ENCODE measurements at places on chromosomes 5 and 9.

- no peak for DNase-seq
Observed at GRCh38 chr5:8719796-8720195, 826.1 kb downstream of the SEMA5A start.

GRCh38 chr9:13069498-13069897 lies 210.0 kb downstream of the MPDZ start:
- no peak for DNase-seq

DNA sequence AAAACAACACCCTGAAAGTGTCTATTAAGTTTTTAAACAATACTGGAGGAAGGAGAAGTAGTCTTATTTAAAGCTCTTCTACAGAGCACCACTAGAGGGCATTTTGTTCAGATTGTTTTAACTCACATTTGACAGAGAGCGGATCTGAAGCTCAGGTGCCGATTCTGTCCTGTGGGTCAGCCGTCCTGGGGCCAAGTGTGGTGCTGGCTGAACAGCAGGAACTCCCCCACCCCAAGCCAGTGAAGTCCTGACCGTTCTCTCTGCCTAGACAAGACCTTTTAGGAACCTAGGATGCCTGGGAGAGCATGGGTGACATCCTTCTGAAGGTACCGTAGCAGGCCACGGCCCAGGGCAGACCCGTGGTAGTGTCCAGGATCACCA lies 3.9 kb downstream of the EXOC3 start:
- peak; percentile 58 for DNase-seq

GRCh38 chr5:116320486-116320885 lies 235.7 kb downstream of the COMMD10 start:
- DNase-seq, result no peak

- no peak for DNase-seq
Observed at GRCh38 chr9:125387861-125388524, 126.4 kb downstream of the GAPVD1 start.

- peak; percentile 54 for DNase-seq
Observed at GRCh38 chr5:172417983-172418630, 36.2 kb downstream of the SH3PXD2B start.

- peak; percentile 30 for DNase-seq
Observed at GRCh38 chr5:173451031-173451430, 122.8 kb upstream of the STC2 start.

DNA sequence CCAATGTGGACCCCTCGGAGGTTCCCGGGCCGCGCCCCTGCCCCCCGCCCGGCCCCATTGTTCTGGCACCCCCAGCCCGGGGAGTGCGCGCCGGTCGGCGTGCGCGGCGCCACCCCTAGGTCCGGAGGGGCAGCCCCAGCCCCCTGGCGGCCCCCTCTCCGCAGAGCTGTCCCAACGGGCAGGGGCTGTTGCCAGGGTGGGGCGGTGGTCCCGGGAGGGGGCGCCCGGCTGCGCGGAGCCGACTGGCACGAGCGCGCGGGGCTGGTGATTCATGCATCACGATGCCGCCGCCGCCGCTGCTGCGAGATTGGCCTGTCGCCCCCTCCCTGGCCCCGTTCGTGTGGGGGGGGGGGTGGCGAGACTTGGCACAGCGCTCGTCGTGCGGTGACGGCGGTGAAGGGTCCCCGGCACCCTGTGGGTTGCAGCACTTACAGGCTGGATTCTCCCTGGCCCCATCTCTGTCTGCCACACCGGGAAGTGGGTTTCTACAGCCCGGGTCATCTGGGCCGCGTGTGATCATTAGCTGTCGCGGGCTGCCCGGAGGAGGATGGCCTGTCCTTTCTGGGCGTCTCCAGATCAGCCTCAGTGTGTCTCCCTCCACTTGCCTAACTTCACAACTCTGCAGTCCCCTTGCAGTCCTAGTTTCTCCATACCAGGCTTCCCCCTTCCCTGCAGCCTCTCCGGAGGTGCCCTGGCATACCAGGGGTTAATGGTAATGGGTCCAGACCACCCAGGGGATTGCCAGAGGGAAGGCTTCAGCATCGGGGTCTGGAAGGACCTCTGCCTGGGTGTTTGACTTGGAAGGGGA lies 858 bp downstream of the NCS1 start:
- DNase-seq, result peak; percentile 56

DNA sequence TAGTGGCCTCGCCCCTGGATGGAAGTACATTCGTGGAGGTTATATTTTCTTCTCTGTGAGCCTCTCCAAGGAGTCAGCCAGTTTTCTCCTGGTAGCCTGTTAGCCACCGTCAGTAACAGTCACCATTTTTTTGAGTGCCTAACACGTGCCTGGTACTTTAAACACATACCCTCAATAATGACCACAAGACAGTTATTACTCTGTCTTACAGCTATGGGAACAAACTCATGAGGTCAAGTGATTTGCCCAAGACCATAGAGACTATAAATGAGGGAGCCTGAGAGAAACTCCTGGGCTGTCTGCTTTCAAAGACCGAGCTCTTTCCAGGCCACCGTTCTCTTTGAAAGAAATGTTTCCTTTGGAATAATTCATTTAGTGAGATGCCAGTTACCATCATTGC lies 90.4 kb downstream of the PALM2AKAP2 start:
- DNase-seq, result no peak

DNA sequence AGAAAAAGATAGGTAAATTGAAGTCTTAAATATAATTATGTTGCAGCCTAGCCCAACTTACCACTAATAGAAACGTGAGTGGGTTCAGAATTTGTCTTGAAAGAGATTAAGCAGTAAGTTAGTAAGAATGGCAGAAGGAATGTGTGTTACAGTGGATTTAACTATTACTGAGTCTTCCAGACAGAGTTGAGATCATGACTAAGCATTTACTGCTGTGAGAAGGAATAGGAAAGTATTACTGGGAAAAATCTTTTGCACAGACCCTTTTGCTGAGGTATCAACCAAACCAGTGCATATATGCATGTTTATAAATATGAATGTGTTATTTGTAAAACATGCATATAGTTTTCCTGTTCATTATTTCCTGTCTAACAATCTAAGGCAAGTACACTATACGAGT lies 112.8 kb upstream of the EFNA5 start:
- no peak for DNase-seq

GRCh38 chr5:6243706-6244338 lies 134.5 kb downstream of the MED10 start:
- DNase-seq, result no peak

Data from urothelium cell line (cell line).